ENCODE measurements at places on chromosomes 5 and 9. TPM values are rescaled to one million over a fixed set of nuclear protein-coding genes. Genes with fewer than 3 reads are reported as not detected.

PRUNE2 gene
- total RNA-seq = 2.2 TPM

FAM169A gene
- total RNA-seq = 22.9 TPM

SPATA31E1 gene
- not detected for total RNA-seq

TEK gene
- 0.10 TPM for total RNA-seq

SPAG8 gene
- total RNA-seq = 0.58 TPM

PCDHGB1 gene
- not detected for total RNA-seq

SV2C gene
- 0.11 TPM for total RNA-seq

TMEM232 gene
- total RNA-seq = 0.32 TPM

UBAC1 gene
- total RNA-seq = 58.0 TPM

SPINK4 gene
- total RNA-seq = not detected

CEP72 gene
- 11.5 TPM for total RNA-seq

LCN9 gene
- not detected for total RNA-seq

- peak; percentile 12 for DNase-seq
These were observed 154.1 kb downstream of the ARHGAP26 start for GRCh38 chr5:142924135-142924883.

- DNase-seq = no peak
These were observed 223.7 kb upstream of the GRAMD2B start for GRCh38 chr5:126199467-126199866.

GRCh38 chr5:57595523-57595991 lies 112.9 kb upstream of the ACTBL2 start:
- no peak for DNase-seq

DNA sequence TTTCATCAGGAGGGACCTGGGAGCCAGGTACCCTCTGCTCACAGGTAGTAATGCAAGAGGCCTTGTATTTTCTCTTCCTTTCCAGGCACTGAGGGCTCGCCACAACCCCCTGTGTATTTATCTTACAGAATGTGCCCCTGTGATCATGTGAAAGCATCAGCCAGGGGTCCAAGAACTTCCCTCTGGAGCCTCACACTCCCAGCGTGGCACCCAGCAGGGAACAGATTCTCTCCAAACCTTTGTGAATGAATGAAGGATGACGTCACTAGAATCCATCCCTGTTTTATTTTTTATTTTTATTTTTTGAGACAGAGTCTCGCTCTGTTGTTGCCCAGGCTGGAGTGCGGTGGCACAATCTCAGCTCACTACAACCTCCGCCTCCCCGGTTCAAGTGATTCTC lies 107.3 kb upstream of the IER5L start:
- DNase-seq = no peak

DNA sequence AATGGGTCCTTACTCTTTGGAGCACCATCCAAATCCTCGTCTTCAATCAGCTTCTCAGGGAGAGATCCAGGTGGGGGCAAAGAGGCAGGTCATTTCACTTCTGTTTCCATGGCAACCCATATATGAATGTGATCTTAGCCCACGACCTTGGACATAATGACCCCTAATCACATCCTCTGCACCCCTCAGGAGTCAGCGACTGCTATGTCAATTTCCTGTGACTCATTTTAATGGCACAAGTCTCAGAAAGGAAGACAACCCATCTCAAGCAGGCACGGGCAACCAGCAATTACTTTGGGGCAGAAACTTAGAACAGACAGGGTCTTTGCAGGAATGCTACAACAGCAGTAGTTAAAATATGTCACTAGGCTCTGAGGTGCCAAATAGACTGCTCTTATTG lies 591.2 kb downstream of the TLR4 start:
- no peak for DNase-seq

DNA sequence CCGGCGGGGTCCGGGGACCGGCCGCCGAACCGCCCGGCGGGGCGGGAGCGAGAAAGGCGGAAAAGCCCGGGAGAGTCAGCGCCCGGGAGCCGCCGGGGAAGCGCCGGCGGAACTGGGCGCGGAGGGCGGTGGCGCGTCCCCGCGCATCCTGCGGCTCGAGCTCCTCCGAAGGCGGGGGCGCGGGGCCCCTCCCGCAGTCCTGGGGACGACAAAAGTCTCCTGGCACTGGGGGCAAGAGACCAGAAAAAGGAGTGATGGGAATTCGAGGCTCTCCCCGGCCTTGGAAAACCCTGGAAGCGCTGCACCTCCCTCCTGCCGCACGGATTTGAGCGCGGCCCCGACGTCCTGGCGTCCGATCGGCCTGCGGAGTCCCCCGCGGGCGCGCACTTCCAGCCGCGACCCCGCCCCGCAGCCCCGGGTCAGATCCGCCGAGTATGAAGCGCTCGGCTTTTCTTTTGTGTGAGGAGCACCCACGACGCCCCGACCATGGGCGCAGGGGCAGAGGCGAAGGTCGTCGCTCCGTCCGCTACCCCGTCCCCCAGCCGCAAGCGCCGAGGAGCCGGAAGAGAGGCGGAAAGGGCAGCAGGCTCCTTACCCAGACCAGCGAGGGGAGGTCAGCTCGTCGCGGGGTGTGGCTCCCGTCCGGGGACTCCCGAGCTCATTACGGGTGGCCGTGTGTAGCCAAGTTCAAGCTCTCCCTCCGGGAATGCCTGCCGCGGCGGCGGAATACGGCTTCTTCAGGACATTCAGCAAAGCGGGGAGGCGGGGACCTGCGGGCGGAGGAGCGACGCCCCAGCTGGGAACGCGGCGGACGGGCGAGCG lies at the start of gene EPB41L4A:
Gene EPB41L4A, minus strand, starts transcription at position 114 of the 822 bp plus-strand sequence. CDS start 238 bp downstream, outside the sequence.
- DNase-seq = peak; percentile 52

DNA sequence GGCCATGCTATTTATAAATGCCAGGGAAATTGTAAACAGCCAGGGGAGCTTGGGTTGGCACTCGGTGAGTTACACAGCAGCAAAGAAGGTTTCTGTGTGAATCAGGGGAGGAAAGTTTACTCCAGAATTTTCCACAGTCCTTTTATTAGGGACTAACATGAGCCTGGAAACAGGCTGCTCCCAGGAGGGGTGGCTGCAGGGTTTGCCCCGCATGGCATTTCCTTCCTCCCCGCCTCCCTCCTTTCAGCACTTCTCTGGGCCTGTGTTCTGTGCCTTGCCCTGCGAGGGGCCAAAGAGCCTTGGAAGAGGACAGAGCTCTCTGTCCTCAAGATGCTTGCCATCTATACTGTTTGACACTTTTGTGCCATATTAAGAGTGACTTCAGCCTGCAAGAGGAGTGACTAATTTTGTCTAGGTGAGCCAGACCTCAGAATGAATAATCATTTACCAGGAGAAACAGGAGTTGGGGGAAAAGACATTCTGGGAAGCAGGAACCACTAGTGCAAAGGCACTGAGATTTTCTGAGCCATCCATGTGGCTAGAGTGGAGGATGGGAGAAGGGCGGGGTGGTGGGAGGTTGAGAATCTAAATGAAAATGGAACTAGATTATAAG lies 1.8 kb downstream of the GSN start:
- no peak for DNase-seq

- peak; percentile 21 for DNase-seq
These were observed 662.2 kb upstream of the CTNND2 start for GRCh38 chr5:12566441-12566840.

- no peak for DNase-seq
These were observed 32.8 kb upstream of the SPRY4 start for GRCh38 chr5:142357469-142358090.

- no peak for DNase-seq
These were observed 717.9 kb downstream of the PRELID2 start for GRCh38 chr5:145117285-145117684.

- DNase-seq = no peak
These were observed 160.2 kb upstream of the FTMT start for GRCh38 chr5:121691478-121691877.

DNA sequence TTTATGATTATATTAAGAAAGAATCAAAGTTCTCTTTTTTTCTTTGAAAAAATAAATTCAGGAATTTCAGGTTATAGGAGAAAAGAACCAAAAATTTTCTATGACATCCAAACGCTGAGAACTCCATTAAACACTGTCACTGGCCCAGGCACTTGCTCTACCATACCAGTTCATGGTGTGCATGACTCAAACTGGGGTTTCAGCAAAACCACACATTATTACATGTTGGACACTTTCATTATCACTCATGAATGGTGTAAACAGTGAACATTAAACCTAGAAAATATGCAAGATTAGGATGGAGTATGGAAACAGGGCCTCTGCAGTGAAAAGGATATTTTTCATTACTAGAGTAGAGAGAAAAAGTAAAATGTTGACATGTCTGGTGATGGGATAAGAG lies 369.9 kb upstream of the FAM174A start:
- DNase-seq = no peak

- no peak for DNase-seq
These were observed 17.9 kb upstream of the SCGB3A2 start for GRCh38 chr5:147860641-147861025.

- DNase-seq = no peak
These were observed 113.2 kb upstream of the ERCC6L2 start for GRCh38 chr9:95762322-95762721.

DNA sequence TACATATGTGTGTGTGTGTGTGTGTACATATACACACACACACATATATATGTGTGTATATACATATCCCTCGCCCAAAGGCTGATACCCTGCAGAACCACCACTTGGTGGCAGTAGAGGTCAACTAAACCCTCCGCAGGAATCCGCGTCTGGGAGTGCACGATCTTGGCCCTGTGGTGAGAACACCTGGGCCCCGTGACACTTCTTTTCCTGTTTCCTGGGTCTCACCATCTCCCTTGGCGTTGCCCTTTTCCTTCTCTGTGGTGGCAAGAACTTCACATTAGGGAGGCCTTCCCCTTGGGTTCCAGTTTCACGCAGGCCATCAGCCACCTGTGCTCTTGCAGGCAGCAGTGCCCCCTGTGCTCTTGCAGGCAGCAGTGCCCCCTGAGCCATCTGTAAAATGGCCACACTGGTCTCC lies 8.2 kb downstream of the IL9 start:
- peak; percentile 35 for DNase-seq

GRCh38 chr5:89988129-89988810 lies 421.3 kb downstream of the CETN3 start:
- DNase-seq = no peak

GRCh38 chr9:37338218-37338617 lies 84.3 kb upstream of the GRHPR start:
- no peak for DNase-seq

GRCh38 chr9:1267141-1267570 lies 217.0 kb downstream of the DMRT2 start:
- DNase-seq = no peak

GRCh38 chr5:175784230-175784629 lies 87.1 kb upstream of the CPLX2 start:
- no peak for DNase-seq

DNA sequence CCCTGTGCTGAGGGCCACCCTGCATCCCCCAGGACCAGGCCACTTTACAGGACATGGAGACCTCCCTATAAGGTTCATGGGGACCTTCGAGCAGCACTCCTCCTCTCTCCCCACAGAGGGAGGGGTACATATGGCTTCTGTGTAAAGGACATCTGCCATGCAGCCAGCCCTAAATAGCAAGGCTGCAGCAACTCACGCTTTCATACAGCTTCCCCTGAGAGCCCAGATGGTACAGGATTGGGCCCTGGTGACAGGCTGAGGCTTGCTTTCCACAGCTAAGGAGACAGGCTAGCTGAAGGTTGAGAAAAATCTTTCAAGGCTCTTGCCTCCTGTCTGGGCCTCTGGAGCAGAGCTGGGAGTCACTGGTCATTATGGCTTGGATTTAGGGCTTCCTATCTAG lies 147.0 kb upstream of the ZNF366 start:
- DNase-seq = no peak

DNA sequence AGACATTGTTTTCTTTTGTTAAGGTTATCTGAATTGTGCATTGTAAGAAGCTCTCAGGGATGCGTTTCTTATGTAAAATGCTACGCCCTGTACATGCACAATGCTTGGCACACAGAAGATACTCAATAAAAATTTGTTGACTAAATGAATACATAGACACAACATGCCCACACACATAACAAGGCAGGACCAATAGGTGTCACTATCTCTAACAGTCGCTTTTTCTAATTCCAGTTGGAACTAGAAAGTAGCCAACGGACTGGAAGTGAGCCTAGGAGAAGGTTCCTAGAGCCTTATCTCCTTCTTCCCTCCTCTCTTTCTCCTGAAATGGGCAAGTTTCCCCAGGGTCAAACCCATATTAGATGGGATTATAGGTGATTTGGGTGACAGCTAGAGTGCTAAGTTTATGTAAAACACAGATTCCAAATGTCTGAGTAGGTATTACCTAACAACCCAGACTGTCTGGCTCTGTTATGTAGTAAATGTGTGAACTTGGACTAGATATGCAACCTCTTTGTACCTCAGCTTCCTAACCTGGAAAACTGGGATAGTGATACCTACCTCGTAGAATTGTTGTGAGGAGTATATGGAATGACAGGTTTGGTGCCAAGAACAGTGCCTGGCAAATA lies 603.0 kb downstream of the RAB3C start:
- DNase-seq = no peak

- DNase-seq = no peak
These were observed 139.3 kb downstream of the AOPEP start for GRCh38 chr9:94865582-94866452.

DNA sequence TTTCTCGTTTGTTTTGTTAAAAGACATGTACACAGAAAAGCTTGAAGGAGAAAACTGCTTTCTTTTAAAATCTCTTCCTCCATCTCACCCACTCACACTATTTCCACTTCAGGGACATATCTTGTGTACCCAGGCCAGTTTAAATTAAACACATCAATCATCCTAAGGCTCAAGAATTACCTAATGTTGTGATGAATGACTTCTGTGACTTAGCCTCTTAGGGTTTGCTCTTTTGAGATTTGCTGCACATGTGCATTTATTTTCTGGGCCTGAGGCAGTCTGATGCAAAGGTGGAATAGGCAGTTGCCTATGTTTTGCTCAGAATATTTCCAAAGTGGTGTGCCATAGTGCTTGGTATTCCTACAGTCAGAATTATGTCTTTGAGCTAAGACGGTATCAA lies 439.9 kb upstream of the CHD1 start:
- DNase-seq = no peak

DNA sequence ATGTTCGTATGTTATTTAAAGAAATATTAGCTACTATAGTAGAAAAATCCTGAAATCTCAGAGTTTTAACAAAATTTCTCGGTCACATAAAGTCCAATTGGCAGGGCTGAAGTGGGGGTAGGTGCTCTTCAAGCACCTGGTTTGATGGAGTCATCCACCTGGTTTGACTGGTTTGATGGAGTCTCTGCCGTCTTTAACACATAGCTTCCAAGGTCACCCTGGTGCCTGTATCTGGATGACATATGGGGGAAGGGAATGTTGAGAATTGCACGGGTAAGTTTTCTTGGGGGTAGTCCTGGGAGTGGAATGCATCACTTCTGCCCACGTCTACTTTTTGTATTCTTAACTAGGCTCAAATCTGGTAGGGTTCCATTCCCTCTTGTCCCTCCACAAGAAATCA lies 351.2 kb downstream of the SH3GL2 start:
- DNase-seq = no peak

- DNase-seq = no peak
These were observed 58.0 kb downstream of the ADAMTS16 start for GRCh38 chr5:5198135-5198534.

GRCh38 chr9:27247756-27248155 lies 49.2 kb downstream of the EQTN start:
- peak; percentile 51 for DNase-seq

- DNase-seq = no peak
These were observed 9.3 kb upstream of the ZCCHC9 start for GRCh38 chr5:81292130-81292529.

- no peak for DNase-seq
These were observed 30.9 kb downstream of the ZNF366 start for GRCh38 chr5:72476275-72476674.
